ENCODE measurements at places on chromosomes 13 and 19. TPM values are rescaled to one million over a fixed set of nuclear protein-coding genes. Genes with fewer than 3 reads are reported as not detected.
A peak's percentile ranks its signal among the peaks of the same experiment; 100 is the strongest.

The MBD3L3 gene
- total RNA-seq: not detected

GRCh38 chr19:10182076-10182475 is 12.7 kb downstream of the DNMT1 start:
- DNase-seq: no peak

GRCh38 chr19:29598496-29598895 is 7.6 kb upstream of the POP4 start:
- no peak for DNase-seq

GRCh38 chr13:43274881-43275280 is 251.5 kb downstream of the DNAJC15 start:
- no peak for DNase-seq

The CYP4F8 gene
- total RNA-seq: not detected

- DNase-seq: no peak
These were observed 126.5 kb downstream of the PIBF1 start for GRCh38 chr13:72908416-72908815.

- peak; percentile 94 for DNase-seq
These were observed 8.6 kb downstream of the NPAS1 start for GRCh38 chr19:47028195-47028601.

DNA sequence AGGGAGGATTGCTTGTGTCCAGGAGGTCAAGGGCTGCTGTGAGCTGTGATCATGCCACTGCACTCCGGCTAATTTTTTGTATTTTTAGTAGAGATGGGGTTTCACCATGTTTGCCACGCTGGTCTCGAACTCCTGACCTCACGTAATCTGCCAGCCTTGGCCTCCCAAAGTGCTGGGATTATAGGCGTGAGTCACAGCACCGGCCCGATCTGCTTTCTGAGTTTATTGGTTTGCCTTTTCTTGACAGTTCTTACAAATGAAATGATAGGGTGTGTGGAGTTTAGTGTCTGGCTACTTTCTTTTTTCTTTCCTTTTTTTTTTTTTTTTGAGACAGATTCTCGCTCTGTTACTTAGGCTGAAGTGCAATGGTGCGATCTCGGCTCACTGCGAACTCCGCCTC is 848 bp downstream of the C19orf44 start:
- DNase-seq: no peak

DNA sequence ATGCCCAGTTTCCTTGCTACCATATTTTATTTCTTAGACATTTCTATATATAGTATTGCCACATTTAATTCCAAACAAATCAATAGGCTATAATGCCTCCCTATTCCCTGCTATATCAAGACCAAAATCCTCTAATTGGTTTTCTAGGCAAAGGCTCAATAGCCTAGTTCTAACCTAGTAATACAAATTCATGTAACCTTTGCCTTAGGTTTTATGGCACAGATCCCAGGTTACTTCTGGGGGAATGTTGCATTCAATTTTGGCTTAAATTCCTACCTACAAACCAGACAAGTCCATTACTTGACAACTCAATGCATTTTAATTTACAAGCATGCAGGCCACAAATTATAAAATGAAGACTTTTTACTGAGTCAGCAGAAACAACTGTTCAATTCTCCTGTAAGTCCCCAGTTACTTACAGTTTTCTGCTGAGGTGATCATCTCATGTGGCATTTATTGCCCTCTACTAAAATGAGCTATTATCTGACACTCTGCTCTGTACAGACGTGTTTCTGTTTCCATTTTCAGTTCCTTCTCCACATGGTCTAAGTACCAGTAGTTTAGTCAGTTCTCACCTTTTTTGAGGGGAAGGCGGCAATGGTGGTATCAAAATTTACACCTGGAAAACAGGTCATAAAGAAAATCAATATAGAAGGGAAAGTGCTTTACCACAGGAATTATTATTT is 11.7 kb downstream of the KCNRG start:
- DNase-seq: no peak

- no peak for DNase-seq
These were observed 8.9 kb downstream of the CIC start for GRCh38 chr19:42277821-42278451.

The PGLYRP2 gene
- not detected for total RNA-seq

DNA sequence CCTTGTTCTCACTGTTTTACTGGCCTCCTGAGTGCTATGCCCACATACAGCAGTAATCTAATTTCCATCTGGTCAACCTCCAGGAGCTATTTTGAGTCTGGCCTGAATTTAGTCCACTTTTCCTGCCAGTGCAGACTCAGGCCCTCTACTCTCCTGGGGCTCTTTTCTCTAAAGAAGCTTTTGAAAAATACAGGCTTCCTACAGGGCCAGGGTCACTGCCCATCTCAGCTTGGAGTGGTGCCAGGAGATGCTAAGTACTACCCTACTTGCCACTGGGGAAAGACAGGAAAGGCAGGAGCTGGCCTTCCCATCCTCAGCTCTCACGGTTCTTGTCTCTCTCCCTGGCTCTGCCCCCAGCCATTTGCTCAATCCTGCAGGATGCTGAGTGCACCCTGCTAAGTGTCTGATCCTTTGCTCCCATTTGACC is 101.7 kb upstream of the SERP2 start:
- DNase-seq: no peak

DNA sequence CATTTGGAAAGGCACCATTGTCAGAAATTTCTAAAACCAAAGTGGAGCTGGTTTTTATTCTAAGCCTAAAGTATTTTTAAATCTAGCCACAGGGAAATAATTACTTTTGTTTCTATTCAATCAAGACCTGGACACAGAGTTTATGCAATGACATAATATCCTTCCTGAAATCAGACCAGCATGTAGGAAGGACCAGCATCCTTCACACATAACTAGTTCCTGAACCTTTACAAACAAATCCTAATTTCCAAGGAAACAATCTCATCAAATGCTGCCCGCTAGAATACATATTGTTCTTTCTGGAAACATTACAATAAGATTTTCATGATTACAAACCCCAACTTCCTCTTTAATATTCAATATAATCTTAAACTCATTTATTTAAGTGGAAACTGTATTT is 1.5 kb downstream of the STARD13 start:
- DNase-seq: no peak

The DNAJC15 gene
- total RNA-seq: 0.45 TPM

DNA sequence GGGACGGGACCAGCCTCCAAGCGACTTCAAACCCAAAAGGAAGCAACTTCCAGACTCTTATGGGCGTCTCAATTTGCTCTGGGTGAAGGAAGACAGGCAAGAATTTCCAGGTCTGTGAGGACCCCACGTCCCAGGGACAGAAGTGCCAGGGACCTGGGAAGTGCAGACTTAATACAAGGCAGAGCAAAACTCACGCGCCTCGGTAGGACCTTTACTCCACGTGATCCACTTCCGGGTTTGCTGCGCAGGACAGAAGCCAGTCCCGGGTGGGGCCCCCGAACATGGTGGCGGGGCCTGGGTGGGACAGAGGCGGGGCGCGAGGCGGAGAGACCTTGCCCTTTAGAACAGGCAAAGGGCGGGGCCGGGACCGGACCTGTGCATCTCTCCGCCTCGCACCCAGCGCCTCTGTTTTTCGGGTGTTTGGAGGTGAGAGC is 9.3 kb downstream of the ZNF611 start:
- peak; percentile 52 for DNase-seq

The CFAP97D2 gene
- total RNA-seq: not detected

The KLK15 gene
- total RNA-seq: not detected

All from H7 (cell line).